ENCODE measurements at places on chromosomes 1 and 21.

GRCh38 chr1:63648689-63649088 lies 55.5 kb downstream of the PGM1 start:
- DNase-seq, result no peak

- no peak for DNase-seq
These were observed 811 bp upstream of the ZNF672 start for GRCh38 chr1:248837045-248837780.

DNA sequence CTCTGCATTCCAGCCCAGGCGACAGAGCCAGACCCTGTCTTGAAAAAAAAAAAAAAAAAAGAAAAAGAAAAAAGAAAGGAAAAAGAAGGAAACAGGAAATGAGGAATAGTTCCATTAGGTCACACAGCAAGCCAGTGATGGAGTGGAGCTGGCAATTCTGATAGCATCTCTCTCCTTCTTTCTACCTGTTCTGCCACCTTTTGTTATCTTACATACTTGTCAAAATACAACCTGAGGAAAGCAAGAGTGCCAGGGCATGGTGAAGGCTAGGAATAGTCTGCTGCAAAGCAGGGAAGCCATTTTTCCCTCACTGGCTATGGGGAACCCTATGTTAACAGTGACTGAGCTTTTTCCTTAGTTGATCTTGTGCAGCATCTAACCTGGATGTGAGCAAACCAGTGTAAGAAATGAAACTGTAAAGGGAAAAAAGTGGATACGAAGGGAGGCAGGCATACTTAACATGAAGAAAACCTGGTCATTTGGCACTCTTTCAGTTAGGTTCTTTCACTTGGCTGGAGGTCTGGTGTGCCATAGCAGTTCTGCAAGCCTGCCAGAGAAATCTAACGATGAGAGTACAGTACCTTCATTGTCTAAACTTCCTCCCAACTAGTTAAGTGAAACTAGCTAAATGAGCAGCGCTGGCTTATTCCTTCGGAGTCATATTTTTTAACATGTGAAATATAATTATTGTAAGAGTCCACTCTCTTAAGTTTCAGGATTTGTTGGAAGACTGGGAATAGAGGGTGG lies 17.9 kb upstream of the THEM5 start:
- no peak for DNase-seq

DNA sequence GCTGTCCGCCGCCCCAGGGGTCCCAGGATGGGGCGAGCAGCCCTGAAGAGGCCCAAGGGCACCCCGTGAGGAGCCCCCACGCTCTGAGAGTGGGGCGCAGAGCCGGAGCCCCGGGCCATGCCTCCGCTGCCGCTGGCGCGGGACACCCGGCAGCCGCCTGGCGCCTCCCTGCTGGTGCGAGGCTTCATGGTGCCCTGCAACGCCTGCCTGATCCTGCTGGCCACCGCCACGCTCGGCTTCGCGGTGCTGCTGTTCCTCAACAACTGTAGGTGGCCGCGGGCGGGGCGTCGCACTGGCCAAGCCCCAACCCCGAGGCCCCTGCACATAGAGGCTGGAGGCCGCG lies 14.5 kb downstream of the AGRN start:
- no peak for DNase-seq

- DNase-seq, result no peak
These were observed 73.6 kb downstream of the GNG12 start for GRCh38 chr1:67759692-67760029.

GRCh38 chr21:25387665-25388064 lies 219.6 kb downstream of the MRPL39 start:
- no peak for DNase-seq

- no peak for DNase-seq
These were observed 99.1 kb upstream of the GFI1 start for GRCh38 chr1:92585831-92586230.

DNA sequence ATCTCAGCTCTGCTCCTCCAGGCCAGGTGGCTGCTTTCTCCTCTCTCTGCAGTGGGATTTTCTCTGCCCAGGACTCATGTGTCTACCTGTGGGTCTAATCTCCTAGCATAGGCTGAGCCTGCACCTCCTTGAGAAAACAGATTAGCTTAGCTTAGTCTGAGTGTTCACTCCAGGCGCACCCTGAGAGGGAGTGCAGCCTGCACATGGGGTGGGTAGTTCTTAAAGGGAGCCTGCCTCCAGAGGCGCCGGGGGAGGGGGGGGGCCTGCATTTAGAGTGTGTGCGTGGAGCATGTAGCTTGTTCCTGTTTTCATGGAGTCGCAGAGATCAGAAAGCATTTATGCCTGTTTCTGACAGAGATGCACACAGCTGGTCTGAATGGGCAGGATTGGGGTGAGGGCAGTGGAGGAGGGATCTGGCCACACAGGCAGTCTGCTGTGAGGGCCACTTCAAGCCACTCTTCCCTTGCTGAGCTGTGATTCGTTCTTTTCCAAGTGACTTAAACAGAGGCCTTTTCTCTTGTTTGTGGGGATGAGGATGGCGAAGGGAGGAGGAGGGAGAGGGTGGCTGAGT lies 45.2 kb downstream of the GALNT2 start:
- DNase-seq, result no peak
